ENCODE measurements at places on chromosomes 11 and 22. TPM values are rescaled to one million over a fixed set of nuclear protein-coding genes. Genes with fewer than 3 reads are reported as not detected.
A peak's percentile ranks its signal among the peaks of the same experiment; 100 is the strongest.

DNA sequence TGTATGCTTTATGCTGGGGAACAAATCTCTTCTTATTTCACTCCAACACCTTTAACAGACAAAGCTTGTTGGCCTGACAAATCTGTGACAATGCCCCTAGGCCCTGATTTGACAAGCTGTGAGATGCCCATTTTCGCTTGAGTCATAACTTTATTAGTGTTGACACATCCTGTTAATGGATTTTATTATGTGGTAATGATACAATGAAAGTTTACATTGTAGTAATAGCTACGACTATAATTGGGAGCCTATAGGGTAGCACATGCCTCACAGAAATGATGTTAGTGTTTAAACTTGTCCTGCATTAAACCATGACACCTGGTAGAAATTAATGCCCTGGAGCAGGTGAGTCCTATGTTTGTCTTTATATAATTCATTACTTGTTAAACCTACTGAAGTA is 3.3 kb upstream of the MMP10 start:
- no peak for DNase-seq

- DNase-seq: no peak
These were observed 17.3 kb upstream of the CDC42EP1 start for GRCh38 chr22:37542959-37543358.

DNA sequence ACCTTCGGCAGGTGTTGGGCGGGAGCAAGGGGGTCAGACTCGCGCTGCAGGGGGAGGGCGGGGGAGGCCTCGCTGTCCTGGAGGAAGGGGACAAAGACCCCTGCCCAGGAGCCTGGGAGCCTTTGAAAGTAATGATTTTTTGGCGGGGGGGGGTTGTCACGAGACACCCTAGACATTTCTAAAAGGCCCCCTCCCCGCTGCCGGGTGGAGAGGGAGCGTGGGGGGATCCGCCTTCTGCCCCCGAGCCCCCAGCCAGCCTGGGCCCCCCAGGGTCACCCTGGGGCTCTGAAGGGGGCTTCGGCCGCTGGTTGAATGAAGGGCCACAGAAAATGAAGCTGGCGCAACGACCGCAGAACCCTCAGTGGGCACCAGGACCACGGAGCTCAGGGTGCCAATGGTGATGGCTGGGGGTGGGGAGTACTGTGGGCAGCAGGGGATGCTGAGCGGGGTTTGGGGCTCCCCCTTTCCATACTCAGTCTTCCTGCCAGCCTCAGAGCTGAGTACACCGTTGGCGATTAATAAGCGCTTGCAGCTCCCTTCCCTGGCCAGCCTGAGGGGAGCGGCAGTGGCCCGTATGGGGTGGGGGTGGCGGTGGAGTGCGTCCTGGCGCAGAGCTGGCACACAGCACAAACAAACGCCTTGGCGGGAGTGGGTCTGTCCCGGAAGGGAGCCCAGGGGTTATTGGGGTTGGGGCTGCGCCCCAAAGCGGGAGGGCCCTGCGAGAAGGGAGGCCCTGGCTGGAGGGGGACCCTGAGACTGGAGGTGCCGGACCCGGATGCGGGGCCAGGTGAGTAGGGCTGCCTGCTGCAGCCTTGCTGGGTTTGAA is 1.2 kb upstream of the DUSP8 start:
- no peak for DNase-seq

SLC25A45 gene
- total RNA-seq: 6.6 TPM

GRCh38 chr11:130458410-130458729 is 9.9 kb downstream of the ADAMTS15 start:
- no peak for DNase-seq

TNNT3 gene
- total RNA-seq: 32.2 TPM

GAL gene
- not detected for total RNA-seq

ZNHIT2 gene
- total RNA-seq: 4.3 TPM

- DNase-seq: no peak
These were observed 16.1 kb downstream of the RBX1 start for GRCh38 chr22:40967111-40967760.

GRCh38 chr11:128587415-128587814 is at the start of gene ETS1:
TSS of gene ETS1 (minus strand) at chr11:128587558. CDS start at chr11:128573130, 14,428 bp downstream.
- DNase-seq: no peak

OR6T1 gene
- total RNA-seq: not detected

- no peak for DNase-seq
These were observed 1116.0 kb downstream of the TBC1D22A start for GRCh38 chr22:47878460-47878859.

CAT gene
- 93.5 TPM for total RNA-seq

DNA sequence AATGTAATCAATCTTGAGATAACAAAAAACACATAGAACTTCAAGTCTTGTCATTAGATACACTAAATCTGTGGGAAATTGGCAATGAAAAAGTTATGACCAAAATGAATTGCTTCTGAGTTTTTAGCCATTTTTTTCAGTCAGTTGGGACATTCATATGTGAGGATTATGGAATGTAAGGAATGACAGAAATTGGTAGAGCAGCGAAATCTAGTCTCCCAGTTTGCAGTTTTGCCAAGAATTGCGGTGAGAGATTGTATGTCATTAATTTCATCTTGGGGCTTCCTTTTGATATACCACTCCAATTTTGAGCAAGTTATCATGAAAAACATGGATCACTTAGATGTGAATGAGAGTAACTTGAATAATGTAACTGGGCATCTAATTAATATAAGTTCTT is 49.9 kb downstream of the SIK2 start:
- DNase-seq: no peak

DNA sequence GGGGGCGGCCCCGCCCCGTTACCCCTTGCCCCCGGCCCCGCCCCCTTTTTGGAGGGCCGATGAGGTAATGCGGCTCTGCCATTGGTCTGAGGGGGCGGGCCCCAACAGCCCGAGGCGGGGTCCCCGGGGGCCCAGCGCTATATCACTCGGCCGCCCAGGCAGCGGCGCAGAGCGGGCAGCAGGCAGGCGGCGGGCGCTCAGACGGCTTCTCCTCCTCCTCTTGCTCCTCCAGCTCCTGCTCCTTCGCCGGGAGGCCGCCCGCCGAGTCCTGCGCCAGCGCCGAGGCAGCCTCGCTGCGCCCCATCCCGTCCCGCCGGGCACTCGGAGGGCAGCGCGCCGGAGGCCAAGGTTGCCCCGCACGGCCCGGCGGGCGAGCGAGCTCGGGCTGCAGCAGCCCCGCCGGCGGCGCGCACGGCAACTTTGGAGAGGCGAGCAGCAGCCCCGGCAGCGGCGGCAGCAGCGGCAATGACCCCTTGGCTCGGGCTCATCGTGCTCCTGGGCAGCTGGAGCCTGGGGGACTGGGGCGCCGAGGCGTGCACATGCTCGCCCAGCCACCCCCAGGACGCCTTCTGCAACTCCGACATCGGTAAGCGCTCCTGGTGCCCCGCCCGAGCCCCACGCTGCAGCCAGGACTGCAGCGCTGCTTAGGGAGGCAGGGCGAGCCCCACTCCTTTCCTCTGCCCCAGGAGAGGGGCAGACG is at the start of gene TIMP3:
Gene TIMP3 (plus strand): TSS at position 169 of the 700 bp plus-strand sequence. CDS start 297 bp downstream, at position 466.
- peak; percentile 94 for DNase-seq

CRACR2B gene
- 17.7 TPM for total RNA-seq

DNA sequence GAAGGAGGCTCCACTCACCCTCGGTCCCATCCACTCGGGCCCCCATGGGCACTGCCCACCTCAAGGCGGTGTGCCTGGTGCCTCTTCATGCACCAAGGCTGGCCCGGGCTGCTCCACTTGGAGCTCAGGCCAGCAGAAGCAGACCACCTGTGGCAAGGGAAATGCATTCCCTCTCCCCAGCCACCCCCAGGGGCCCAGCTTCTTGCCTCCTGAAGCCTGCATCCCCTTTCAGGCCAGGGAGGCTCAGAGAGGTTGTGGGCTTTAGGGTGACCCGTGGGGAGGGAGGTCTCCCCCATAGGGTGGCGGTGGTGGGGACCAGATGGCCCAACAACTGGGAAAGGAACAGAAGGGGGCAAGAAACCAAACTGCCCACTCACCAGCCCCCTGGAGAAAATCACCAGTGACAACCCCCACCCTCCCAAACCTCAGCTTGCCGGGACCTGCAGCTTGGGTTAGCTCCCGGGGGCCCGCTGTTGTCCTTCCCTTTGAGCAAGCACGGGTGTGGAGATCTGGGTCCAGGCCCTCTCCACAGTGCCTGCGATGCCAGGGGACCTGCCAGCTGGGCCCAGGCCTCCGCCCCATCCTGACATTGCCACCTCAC is 8.4 kb downstream of the CBX6 start:
- DNase-seq: no peak

DNA sequence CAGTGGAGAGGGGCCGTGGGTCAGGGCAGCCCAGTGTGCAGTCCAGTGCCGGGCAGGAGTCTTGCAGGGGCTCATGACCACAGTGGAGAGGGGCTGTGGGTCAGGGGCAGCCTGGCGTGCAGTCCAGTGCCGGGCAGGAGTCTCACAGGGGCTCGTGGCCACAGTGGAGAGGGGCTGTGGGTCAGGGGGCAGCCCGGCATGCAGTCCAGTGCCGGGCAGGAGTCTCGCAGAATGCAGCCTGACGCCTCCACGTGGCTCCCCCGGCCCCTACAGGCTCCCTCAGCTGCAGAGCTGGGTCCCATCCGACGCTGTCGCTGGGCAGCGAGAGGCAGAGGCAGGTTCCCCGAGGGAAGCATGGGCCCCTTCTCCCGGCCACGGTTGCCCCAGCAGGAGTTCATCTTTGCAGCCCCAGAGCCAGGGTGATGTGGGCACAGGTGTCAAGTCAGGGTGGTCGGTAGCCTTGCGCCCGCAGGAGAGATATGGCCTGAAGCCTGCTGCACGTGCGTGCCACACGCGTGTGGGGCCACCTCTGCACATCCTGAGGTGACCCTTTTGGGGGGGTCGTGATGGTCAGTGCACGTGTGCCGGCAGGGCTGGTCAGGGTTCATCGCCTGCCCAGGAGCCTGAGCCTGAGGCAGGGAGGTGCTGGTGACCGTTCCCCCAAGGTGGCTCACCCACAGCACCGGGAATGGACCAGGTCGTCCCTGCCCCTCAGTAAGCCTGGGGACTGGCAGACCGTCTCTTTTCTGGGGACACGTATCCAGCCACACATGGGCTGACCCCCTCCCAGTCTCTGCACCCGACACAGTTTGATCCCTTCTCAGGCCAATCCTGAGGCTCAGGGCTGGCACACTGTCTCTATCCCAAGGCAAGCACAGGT is 2.9 kb downstream of the IFITM5 start:
- no peak for DNase-seq

GRCh38 chr22:31199187-31199586 is 12.9 kb upstream of the LIMK2 start:
- no peak for DNase-seq

PRDM10 gene
- 3.1 TPM for total RNA-seq

- DNase-seq: no peak
These were observed 36.5 kb downstream of the OR2AG2 start for GRCh38 chr11:6735306-6735705.

DNA sequence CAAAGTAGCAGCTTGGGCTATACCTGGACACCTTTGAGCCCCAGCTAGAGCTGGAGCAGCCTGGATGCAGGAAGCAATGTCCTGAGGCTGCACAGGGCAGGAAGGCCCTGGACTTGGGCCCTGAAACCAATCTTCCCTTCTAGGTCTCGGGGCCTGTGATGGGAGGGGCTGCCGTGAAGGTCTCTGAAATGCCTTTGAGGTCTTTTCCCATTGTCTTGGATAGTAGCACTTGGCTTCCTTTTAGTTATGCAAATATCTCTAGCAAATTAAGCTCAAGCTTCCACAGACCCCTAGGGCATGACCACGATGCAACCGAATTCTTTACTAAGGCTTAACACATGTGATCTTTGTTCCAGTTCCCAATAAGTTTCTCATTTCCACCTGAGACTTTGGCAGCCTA is 40.0 kb downstream of the LINC01488 start:
- DNase-seq: no peak

GRCh38 chr11:108804511-108804910 is 139.6 kb downstream of the DDX10 start:
- DNase-seq: no peak

- no peak for DNase-seq
These were observed 64.5 kb upstream of the PHOX2A start for GRCh38 chr11:72308226-72309073.
